ENCODE measurements at places on chromosomes 3 and 15.

DNA sequence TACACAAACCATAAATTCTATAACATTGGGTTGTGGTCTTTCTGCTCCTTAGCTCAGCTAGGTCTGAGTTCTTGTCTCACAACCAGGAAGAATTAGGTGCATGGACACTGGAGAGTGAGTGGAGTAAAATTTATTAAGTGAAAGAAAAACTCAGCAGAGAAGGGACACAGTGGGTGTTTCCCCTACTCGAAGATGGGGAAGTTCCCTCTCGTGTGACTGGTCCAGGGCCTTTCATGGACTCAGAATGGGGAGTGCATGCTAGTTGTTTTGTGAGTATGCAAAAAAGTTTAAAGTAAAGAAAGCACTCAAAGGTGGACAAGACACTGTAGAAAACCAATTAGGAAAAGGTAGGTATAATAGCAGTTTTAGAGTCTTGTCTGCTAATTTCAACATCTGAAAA, 215.5 kb upstream of the RORA start:
- no peak for DNase-seq

- no peak for DNase-seq
These were observed 117.2 kb upstream of the LRIG1 start for GRCh38 chr3:66618066-66618465.

- no peak for DNase-seq
These were observed 706.2 kb downstream of the GRM7 start for GRCh38 chr3:7567160-7567559.

- no peak for DNase-seq
These were observed 181.8 kb downstream of the MCTP2 start for GRCh38 chr15:94412979-94413746.

GRCh38 chr15:73987681-73988444, 4.2 kb downstream of the STOML1 start:
- no peak for DNase-seq

DNA sequence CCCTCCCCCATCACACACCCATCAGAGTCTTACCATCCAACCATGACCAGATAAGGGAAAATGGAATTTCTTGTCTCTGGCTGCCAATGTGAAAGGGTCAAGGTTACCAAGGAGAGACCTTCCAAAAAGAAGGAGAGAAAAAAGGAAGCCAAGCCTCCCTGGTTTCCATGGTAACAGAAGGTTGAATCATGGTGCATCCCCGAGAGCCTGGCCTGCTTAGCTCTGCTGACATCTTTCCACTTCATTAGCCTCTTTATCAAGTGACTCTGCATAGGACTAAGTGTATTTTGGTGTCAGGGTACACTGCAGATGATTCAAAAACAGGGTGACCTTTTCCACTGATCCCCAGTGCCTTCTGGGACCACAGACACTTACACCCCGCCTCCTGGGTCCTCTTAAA, 225.7 kb upstream of the PPP2R3A start:
- DNase-seq = no peak

DNA sequence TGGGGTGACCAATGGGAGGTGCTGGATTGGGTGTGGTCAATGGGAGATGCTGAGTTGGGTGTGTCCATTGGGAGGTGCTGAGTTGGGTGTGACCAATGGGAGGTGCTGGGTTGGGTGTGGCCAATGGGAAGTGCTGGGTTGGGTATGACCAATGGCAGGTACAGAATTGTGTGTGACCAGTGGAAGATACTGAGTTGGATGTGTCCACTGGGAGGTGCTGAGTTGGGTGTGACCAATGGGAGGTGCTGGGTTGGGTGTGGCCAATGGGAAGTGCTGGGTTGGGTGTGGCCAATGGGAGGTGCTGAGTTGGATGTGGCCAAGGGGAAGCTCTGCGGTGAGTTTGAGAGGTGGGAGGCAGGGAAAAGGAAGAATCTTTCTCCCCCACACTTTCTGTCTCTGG, 250.0 kb upstream of the PROK2 start:
- DNase-seq = no peak

DNA sequence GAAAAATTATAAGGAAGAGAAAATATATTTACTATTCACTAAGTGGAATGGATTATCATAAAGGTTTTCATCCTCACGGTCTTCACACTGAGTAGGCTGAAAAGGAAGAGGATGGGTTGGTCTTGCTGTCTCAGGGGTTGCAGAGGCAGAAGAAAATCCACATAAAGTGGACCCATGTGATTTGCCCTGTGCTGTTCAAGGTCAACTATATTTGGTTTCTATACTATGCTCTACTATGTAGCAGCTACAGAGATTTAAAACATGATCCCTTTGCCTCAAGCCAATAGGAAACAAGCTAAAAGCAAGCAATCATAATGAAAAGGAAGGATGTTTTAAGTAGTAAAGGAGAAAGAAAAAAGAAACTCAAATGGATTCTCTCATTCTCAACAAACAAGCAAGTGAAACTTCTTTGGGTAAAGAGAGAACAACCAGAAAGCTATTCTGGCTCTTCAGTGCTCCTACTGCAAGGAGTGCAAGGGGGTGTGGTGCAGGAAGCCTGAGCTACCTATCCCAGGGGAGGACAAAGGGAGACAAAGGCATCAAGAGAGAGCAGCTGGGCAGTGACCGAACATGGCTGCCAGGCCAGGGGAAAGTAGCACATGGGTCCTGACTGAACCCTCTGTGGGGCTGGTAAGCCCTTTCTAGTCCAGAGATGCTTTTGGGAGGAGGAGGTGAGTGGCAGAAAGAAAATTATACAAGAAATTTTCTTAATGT, 35.9 kb downstream of the SFMBT1 start:
- DNase-seq = no peak

Data from stimulated activated CD8-positive, alpha-beta memory T cell treated with anti-CD3 and anti-CD28 coated beads, Interleukin-7, amount 100 ng/mL, for 1 hour (primary cell).